ENCODE measurements at places on chromosomes 6 and 20.

- DNase-seq = no peak
These were observed 111.7 kb downstream of the THBS2 start for GRCh38 chr6:169141671-169142537.

GRCh38 chr6:47736083-47736700 lies 37.8 kb downstream of the ADGRF4 start:
- DNase-seq = no peak

GRCh38 chr20:53149890-53150205 lies 177.7 kb downstream of the TSHZ2 start:
- DNase-seq = no peak

- no peak for DNase-seq
These were observed 31.6 kb downstream of the GSTA2 start for GRCh38 chr6:52731719-52732118.

- no peak for DNase-seq
These were observed 10.0 kb downstream of the TRAM2 start for GRCh38 chr6:52566853-52567279.

GRCh38 chr6:131828080-131828479 lies 20.3 kb downstream of the ENPP1 start:
- DNase-seq = no peak

DNA sequence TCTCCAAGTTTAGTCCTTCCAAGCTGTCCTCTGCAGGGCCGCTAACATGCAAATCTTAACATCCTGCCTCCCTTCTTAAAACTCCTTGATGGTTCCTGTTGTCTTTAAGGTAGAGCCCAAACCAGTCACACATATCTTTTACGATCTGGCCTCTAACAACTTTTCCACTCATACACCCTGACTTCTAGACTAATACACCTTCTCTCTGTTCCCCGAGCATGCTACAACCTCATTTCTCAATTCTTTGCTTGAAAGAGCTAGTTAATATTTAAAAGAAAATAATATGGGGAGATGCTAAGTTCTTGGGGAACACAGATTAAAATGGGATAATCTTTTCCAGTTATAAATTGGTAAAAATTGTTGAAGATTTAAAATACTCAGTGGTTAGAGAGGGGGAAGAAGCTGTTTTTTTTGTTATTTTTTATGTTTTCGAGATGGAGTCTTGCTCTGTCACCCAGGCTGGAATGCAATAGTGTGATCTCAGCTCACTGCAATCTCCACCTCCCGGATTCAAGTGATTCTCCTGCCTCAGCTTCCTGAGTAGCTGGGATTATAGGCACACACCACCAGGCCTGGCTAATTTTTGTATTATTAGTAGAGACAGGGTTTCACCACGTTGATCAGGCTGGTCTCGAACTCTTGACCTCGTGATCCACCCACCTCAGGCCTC lies 250.7 kb downstream of the MAFB start:
- DNase-seq = no peak

GRCh38 chr20:23626040-23626620 lies 11.6 kb downstream of the CST3 start:
- DNase-seq = no peak

- DNase-seq = no peak
These were observed 297.8 kb upstream of the BMP2 start for GRCh38 chr20:6469695-6470094.

DNA sequence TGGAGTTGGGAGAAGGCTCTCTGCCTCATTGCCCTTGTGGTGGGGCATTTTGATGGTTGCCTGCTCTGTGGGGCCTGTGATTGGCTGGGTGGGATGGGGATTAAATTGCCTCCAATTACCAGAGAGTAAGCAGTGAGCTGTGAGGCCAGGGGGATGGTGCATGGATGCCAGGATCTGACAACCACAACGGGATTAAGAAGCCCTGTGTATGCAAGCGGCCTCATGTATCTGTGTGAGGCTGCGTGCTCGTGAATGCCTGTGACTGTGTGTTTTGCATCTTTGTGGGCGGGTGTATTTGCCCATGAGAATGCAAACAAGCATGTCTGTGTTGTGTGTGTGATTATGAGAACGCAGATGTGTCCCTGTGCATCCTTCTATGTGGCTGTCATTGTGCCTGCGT lies 46.1 kb downstream of the CD40 start:
- DNase-seq = no peak

DNA sequence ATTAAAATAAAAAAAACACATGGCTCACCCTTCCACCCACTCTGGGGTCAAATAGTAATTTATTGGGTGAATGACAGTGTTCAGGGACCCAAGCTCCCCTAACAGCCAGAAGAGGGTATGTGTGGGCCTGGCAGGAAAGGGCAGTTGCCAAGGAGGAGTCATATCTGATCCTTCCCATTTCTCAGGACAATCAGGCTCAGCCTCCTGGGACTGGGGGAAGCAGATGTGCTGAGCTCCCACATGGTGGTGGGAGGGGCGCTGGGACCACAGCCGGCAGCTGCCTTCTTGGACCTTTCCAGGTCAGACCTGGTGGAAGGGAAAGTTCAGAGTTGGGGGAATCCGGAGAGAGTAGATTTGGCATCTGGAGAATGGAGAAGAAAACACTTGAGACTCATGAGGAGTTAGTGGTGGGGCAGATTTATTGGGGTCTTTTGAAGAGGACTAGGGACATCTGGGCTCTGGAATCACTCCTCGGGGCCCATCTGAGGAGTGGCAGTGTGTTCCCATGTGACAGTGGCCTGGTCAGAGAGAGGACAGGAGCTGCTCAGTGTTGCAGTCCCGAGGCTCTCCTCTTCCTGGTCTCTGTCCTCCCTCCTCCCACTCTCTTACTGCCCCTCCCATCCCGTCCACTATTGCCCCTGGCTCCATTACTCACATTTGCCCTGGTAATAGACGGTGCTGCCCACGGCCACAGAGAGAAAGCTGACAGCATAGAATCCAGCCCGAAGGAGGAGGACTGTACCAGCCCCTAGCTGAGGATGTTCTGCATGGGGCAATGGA lies 3.0 kb downstream of the LST1 start:
- no peak for DNase-seq

- no peak for DNase-seq
These were observed 116.9 kb upstream of the SIRPG start for GRCh38 chr20:1774479-1774878.

DNA sequence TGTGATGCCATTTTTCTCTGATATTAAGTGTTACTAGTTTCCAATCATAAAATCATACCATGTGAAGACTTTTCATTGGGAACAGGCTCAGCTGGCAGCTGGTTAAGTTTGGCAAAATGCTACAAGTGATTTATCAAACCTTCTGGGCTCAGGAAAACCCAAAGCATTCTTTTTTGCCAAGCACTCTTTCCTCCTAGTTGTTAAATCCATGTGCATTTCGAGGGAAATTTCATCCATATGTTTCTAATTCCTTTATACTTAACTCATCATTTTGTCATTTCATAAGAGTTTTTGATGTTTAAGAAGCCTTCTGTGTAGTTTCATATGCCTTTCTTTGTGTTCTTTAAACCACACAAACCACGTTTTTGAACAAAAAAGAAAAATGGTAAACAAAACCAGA lies 217.6 kb upstream of the PDE10A start:
- no peak for DNase-seq

DNA sequence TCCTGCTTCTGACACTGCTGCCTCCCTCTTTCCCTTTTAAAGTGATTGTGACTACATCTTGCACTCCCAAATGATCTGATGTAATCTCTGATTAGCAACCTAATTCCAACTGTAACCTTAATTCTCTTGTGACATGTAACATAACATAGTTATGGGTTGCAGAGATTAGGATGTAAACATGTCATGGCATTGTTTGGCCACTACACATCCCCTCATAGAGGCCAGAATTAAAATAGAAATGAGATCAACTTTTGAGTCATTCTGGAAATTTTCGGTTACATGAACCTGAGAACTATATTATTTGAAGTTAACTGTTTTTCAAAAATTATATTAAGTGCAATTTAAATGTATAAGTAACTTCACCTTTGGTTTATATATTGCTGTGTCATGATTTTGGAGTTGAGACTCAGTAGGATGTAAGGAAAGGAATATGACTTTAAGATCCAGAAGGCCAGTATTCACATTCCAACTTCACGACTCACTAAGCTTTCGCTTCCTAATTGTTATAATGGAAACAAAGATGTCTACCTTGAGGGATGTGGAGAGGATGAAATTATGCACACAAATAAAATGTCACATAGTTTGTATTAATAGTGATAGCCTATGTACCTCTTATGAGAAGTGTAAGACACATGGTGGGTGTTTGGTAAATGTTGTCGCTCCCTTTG lies 611.9 kb upstream of the MAP3K7 start:
- no peak for DNase-seq

DNA sequence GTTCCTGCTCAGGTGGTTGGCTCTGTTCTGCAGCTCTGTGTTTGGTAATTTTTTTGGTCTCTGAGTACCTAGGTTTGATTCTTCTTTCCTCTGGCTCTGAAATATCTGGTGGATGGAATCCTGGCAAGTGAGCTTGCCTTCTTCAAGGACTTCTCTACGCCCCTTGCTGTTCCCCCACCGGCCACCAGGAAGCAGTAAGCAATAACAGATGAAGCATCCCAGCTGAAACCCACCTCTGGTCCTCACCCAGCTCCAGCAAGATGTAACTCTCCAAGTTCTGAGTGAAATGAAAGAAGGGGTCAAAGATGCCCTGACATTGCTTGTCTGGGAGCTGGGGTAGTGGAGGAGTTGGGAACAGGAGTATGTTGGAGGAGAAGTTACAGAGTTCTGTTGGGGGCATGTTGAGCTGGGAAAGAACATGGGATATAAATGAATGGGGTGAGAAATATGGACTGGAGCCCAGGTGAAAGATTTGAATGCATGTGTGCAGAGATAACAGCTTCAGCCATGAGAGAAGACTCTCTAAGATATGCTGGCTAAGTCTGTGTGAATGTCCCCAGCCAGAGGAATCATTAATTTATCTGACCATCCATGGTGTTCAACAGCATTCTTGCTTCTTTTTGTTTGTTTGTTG lies 51.3 kb upstream of the GLP1R start:
- DNase-seq = peak; percentile 12

Data from stimulated activated CD4-positive, alpha-beta T cell treated with anti-CD3 and anti-CD28 coated beads, Interleukin-1b, Interleukin-23, amount 100 ng/mL, for 24 hours (primary cell).